ENCODE measurements at places on chromosomes 13 and 19.

GRCh38 chr13:80551650-80552497 lies 210.9 kb upstream of the SPRY2 start:
- DNase-seq: no peak

DNA sequence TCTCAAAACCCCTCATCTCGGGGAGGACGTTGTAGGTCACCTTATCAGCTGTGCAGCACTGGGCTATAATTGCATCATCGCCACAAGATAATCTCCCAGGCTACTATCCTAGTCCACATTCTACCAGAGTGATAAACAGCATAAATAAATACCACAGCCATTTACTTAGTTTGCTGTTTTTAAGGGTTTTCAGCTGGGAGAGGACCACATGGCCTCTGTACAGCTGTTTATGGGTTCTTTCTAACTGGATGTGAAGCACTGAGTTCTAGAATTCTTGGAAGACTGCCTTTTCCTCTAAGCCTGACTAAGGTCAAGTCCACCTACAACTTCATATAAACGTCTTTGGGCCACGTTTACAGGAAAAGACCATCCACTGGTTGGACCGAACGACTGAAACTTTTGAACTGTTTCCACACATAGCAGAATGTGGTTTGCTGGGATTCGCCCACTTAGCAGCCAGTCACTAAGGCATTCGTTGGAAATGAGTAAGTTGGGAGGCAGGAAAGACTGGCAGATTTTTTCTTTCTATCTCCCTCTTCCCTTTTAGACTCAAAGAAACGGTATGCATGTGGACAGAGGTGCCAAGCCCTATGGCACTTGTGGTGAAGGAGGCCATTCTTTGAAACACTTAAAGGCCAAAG lies 752.5 kb upstream of the SGCG start:
- DNase-seq: no peak

DNA sequence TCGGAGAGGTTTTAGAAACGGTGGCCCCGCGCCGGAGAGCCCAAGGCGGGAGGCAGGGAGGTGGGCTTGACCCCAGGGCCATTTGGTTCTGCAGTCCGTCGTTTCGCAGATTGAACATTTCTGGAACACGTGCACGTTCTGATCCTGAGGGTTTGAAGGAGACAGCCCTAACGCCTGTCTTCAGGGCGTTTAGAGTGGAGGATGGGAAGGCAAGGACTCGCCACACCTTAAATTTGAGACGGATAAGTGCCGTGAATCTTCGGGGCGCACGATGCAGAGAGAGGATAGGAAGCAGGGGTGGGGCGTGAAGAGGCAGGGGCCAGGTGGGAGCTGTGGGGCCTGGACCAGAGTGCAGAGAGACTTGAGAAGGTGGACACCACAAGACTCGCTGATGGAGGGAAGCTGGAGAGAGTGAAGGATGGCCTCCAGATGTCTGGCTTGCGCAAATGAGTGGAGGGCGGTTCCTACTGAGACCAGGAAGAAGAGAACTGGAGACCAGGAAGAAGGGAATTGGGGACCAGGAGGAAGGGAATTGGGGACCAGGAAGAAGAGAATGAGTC lies 804 bp upstream of the MIER2 start:
- no peak for DNase-seq

- DNase-seq: no peak
Observed at GRCh38 chr19:30667746-30668145, 295.6 kb downstream of the ZNF536 start.

DNA sequence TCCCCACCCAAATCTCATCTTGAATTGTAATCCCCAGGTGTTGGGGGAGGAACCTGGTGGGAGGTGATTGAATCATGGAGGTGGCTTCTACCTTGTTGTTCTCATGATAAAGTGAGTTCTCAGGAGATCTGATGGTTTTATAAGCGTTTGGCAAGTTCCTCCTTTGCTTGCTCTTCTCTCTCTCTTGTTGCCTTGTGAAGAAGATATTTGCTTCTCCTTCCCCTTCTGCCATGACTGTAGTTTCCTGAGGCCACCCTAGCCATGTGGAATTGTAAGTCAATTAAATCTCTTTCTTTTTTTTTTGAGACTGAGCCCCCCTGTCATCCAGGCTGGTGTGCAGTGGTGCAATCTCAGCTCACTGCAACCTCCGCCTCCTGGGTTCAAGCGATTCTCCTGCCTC lies 34.4 kb downstream of the VSTM1 start:
- no peak for DNase-seq

Data from stimulated activated CD4-positive, alpha-beta T cell treated with anti-CD3 and anti-CD28 coated beads, TNF-alpha, amount 100 ng/mL, for 1 hour (primary cell).